Kidney tubule cell (primary cell): ENCODE measurements at places on chromosomes 13 and 19.

GRCh38 chr19:5592531-5593342 is 25.0 kb upstream of the TINCR start:
- DNase-seq, result no peak

DNA sequence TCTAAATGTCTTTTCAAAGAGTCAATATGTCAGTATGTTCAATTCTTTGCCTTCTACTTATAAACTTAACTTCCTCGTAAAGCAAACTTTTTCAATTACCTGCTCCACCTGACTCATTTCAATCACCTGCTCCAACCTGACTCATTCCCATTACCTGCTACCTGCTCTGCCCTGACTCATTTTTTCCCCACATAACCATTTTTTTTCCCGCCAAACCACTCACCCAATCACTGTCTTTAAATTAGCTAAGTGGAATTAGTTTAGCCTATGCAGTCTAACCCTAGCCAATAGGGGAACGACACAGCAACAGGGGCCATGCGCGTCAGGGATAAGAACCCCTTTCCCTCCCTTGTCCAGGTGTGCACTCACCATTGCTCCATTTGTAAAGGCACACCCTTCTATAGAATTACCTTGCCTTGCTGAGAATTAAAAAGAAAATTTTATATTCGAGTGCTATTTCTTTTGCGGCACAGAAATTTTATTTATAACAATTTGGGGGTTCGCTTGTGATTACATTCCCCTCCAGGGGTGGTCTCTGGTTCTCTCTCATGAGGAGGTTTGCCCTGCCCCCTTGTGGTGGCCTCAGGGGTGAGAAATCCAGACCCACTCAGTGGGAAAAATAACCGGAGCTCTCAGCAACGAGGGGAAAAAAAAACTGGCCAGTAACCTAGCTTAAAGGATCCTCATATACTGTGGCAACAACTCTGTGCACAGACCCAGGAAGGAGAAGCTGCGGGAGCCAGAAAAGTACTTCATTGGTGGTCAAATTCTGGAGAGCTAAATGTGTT is 193.1 kb downstream of the ZNF486 start:
- DNase-seq, result peak; percentile 54

GRCh38 chr19:9342610-9343304 is 18.8 kb downstream of the ZNF559 start:
- no peak for DNase-seq

GRCh38 chr13:110853235-110853721 is 61.6 kb downstream of the ANKRD10 start:
- no peak for DNase-seq

- peak; percentile 27 for DNase-seq
Observed at GRCh38 chr13:87736849-87737385, 65.7 kb downstream of the SLITRK5 start.

DNA sequence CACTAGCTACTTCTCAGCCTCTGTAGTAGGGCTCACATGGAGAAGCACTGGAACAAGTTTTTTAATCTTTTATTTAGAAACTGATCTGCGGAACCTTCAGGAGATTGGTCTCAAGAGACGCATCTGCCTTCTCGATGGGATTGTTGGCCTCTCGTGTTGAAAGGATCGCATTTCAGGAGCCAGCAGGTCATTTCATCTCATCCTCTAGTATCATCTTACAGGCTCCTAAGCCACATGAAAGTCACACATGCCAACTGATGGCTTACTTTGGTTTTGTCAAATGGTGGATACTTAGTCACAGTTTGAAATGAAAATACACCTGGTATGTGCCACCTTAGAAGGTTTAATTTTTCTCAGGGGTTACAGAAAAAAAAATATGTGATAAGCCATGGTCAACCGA is 1703.6 kb downstream of the EFNB2 start:
- no peak for DNase-seq

DNA sequence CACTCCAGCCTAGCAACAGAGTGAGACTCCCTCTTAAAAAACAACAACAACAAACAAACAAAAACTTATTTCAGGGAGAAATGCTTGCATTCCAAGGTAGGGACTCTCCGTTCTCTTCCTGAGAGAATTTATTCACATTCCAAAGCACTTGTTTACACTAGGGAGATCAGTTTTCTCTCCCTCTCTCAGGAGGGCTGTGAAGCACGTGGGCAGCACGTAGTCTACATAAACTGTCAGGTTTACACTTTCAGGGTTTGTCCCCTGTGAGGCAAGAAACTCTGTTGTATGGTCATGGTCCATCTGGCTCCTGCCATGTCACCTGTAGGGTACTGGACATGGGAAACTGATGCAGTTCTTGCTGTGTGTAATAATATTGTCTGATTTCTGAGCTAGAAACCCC is 31.6 kb downstream of the WDR87 start:
- no peak for DNase-seq

- DNase-seq, result no peak
Observed at GRCh38 chr19:18101268-18101667, 3.7 kb downstream of the MAST3 start.

GRCh38 chr19:17011485-17011884 is 15.1 kb downstream of the CPAMD8 start:
- DNase-seq, result no peak

GRCh38 chr19:47323872-47324271 is 8.1 kb upstream of the C5AR2 start:
- DNase-seq, result no peak

GRCh38 chr13:79380997-79381396 is 25.1 kb downstream of the RBM26 start:
- DNase-seq, result no peak

GRCh38 chr13:83184819-83185218 is 697.5 kb downstream of the SLITRK1 start:
- no peak for DNase-seq

- no peak for DNase-seq
Observed at GRCh38 chr19:3776479-3777040, 4.5 kb upstream of the RAX2 start.

- no peak for DNase-seq
Observed at GRCh38 chr13:35916146-35916545, 215.0 kb downstream of the DCLK1 start.

DNA sequence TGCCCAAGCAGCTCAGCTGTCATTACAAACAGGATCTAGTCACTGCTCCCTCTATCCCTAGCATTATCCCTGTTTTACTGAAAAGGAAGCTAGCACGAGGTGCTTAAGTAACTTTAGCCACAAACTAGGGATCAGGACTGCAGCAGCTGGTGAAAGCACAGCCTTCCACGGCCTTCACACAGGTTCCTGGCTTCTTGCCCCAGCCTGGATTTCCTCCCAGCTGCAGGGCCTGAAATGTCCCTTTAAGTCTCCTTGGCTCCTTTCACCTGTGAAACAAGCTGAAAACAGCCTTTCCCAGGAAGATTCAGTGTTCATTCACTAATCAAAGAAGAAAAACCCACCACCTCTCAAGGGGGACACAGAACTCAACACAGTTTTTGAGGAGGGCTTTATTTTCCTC is 754.5 kb downstream of the DIAPH3 start:
- no peak for DNase-seq
